Urothelium cell line (cell line): ENCODE measurements at places on chromosomes 13 and 19.

DNA sequence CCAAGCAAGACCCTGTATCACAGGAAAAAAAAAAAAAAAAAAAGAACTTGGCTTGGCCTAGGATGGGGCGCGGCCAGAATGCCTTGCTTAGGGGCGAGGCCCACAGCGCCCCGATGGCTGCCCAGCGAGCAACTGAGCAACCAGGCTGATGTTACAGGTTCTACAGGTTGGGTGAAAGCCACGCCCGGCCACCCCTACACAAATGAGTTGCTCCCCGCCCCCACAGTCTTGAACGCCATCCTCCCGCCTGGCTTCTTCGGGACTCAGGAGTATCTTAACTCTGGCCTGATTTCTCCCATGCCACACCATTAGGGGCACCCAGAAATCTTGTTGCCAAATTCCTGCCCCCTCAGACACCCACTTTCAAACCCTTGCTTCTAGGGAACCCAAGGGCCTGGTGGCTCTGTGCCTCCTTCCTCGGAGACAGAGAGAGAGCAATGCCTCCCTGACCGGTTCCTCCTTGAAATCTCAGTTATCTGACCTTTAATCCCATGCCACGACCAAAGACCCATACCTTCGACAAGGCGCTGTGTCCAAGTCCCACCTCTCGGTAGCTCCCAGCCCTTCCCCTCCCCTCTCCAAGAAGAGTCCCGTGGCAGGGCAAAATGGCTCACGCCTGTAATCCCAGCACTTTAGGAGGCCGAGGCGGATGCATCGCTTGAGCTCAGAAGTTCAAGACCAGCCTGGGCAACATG lies 1.1 kb upstream of the CBLC start:
- DNase-seq, result no peak

DNA sequence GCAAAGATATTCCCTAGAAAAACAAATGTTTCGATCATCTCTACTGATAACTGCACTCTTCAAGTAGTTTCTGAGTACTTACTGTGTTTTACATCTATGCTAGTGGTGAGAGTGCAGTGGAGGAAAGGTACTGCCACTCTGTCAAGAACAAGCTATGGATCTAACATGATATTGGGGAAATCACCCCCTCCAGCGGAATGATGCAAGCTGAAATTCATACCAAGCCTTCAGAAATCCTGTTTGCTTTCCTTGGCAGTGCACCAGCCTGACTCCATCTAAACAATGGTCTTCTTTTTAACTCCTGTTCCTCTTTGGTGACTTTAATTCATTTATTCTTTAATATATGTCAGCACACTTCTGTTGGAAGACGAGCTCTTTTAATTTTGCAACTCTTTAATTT lies 238.0 kb downstream of the PCDH9 start:
- no peak for DNase-seq

- no peak for DNase-seq
These were observed 16.1 kb upstream of the AKAP11 start for GRCh38 chr13:42255886-42256285.

DNA sequence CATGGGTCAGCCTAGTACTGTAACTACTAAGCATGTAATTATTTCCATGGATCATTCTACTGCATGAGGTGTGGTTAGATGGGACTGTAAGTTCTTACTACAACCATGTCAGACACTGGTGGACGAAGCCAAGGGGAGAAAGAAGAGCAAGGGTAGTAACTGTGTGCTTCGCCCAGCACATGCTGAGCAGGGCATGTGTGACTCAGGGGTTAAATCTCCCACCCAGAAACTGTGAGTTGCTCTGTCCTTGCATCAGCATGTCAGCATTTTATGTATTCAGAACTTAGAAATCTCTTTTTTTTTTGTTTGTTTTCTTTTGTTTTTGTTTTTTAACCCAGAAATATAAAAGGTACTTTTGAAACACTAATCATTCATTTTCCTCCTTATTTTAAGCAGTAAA lies 436.6 kb upstream of the KLF12 start:
- no peak for DNase-seq

- no peak for DNase-seq
These were observed 841 bp upstream of the ZNF223 start for GRCh38 chr19:44050740-44051649.

- peak; percentile 70 for DNase-seq
These were observed 2.5 kb upstream of the GARIN5A start for GRCh38 chr19:50478901-50479715.

DNA sequence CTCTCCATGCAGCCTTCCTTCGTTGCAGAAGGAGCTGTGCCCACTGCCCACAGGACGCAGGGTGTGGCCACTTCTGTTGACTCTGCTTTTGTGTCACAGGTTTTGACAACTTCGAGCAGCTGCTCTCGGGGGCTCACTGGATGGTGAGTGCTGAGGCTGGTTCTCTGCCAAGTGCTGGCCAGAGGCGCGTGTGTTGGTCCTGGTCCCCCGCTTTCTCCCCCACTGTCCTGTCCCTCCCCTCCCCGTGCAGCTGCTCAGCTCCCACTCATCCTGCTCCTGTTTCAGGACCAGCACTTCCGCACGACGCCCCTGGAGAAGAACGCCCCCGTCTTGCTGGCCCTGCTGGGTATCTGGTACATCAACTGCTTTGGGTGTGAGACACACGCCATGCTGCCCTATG lies 10.6 kb upstream of the PDCD2L start:
- DNase-seq, result no peak

DNA sequence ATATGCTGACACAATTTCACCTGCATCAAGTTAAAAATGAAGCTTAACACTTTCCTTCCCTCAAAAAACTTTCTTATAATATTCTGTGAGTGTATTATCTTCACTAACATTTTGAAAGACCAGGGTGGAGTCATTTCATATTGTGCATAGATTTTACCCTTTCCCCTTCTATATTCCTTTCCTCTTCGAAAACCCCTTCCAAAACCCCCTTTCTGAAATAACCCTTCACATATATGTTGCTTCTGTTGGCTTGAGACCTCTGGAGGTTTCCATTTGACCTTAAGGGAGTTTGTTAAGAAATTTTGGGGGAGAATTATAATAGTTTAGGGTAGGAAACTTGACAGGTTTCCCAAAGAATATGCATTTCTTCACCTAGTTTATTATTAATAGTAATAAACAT lies 489.6 kb upstream of the MIR17HG start:
- no peak for DNase-seq

GRCh38 chr13:101298517-101298916 lies 117.8 kb downstream of the NALCN start:
- DNase-seq, result no peak

- DNase-seq, result no peak
These were observed 605.5 kb upstream of the SLITRK1 start for GRCh38 chr13:84487752-84488151.

GRCh38 chr13:95494082-95494681 lies 58.3 kb upstream of the CLDN10 start:
- DNase-seq, result peak; percentile 25

DNA sequence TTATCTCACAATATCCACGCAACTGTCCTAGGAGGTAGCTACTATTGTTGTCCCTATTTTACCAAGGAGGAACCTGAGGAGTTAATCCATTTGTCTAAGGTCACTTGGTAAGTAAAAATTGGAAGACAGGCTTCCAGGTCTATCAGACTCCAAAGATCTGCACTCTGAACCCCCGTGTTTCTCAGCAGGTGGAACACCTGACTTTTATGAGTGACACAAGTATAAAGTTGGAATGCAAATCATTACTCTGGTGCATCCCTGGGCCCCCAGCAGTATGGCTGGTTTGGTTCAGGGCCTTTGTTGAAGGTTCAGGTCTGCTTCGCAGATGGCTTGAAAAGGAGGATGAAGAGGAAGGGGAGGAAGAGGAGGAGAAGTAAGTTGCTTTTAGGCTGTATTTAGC lies 46.0 kb downstream of the RGCC start:
- no peak for DNase-seq

DNA sequence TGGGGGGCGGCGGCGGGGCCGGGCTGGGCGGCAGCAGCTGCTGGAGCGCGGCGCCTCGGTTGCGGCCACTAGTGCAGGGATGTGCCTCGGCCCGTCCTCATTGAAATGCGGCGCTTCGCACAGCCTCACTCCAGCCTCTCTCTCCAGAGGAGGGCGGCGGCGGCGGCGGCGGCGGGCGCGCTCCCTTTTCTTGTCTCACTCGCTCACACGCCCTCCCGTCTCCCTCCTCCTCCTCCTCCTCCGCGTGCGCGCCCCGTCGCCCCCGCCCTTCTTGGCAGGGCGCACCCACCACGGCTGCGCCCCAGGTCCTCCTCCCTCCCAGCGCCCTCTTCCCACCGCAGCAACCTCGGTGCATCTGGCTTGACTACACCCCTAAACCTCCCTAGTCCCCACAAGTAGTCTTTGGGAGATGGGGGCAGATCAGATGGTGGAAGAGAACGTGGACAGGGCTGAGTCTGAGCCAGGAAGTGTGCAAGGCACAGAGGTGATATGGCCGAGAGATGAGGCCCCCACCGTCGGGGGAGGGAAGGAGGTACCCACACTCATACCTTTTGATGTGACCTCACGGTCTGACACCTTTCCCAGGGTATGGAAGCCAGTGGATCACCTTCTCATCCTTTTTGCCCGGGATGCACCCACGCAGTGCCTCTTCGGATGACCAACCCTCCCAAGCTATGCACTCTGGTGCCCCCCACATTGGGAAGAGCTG lies at the start of gene DCLK1:
DCLK1 (minus strand) TSS at position 161 of the 709 bp plus-strand sequence.
- peak; percentile 36 for DNase-seq

DNA sequence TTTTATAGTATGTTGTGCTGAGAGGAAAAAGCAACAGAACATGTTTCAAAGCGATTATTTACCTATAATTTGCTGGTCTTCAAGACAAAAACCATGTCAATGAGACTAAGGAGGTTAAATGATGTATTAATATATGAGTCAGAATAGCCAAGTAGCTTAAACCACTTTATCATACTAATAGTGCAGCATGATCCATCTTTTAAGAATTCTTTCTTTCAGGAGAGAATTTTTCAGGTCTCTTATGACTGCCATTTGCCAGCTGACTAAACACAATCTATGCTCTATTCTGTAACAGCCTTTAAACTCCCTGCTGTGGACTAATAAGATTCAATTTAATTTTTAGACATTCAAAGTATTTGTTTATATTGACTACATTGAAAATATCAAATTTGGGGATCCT lies 93.7 kb downstream of the TRPC4 start:
- no peak for DNase-seq

DNA sequence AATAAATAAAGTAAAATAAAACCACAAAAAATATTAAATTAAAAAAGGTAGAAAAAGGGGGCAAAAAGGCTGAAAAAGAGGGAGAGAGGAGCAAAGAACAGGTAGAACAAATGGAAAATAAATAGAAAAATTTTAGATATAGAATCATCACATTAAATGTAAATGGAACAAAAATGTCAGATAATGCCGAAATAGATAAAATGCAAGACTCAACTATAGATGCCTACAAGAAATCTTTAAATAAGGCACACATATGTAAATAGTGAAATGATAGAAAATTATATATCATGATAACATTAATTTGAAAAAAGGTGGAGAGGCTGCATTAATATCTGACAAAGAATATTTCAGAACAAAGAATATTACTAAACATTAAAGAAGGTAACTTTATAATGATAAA lies 477.1 kb upstream of the SPRY2 start:
- no peak for DNase-seq

DNA sequence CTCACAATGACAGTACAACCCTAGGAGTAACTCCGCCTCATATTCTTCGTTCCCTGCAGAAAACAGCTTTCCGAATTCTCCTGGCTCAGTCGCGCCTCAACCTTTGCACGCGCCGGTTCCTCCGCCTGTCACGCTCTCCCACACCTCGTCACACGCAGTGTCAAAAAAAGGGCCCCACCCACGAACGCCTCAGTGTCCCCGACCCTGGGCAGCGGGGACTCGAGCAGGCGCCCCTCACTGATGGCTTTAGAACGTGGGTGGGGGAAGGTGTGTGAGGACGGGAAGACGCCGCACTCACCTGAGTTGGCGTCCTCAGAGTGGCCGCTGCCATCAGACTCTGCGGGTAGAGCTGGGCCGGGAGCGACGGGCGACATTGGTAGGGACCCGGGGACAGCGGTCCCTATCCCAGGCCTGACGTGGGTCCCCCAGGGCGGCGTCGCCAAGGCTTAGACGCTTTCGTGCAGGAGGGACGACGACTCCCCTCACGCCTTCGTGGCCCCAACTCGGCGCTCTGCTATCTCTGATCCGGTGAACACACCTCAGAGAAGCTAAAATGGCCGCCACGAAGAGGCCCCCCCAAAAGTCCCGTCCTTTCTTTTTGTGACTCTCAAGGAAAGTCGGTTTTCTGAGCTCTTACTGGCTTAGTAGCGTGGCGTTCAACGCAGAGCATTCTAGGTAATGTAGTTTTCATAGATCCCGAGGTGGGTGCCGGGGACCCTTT lies at the start of gene ZNF154:
ZNF154 (minus strand) TSS at position 564 of the 721 bp plus-strand sequence; CDS start at position 331, 233 bp downstream.
- no peak for DNase-seq

- no peak for DNase-seq
These were observed 10.8 kb downstream of the EDNRB start for GRCh38 chr13:77907666-77908341.
